ENCODE measurements at places on chromosomes 3 and 15. TPM values are rescaled to one million over a fixed set of nuclear protein-coding genes. Genes with fewer than 3 reads are reported as not detected.

The PYGO1 gene
- 7.6 TPM for total RNA-seq

The KLHL40 gene
- not detected for total RNA-seq

The TRIM71 gene
- total RNA-seq: not detected

The MYL3 gene
- total RNA-seq: not detected

The MNS1 gene
- total RNA-seq: 2.6 TPM

The COL7A1 gene
- total RNA-seq: 1.9 TPM

The TMCO5A gene
- total RNA-seq: not detected

The PROK2 gene
- not detected for total RNA-seq

The SPATA12 gene
- total RNA-seq: 0.14 TPM

The FBXL2 gene
- total RNA-seq: 26.9 TPM

The KATNBL1 gene
- 57.9 TPM for total RNA-seq

The ATP2B2 gene
- not detected for total RNA-seq

The AP3B2 gene
- not detected for total RNA-seq

The GOLGA8S gene
- 0.55 TPM for total RNA-seq

The GOLGA6L1 gene
- not detected for total RNA-seq

The GRK7 gene
- total RNA-seq: not detected

The CYP8B1 gene
- not detected for total RNA-seq

The SKIL gene
- 149 TPM for total RNA-seq

The TM4SF1 gene
- total RNA-seq: 559 TPM

The BNC1 gene
- total RNA-seq: 2.9 TPM

The CLDN16 gene
- not detected for total RNA-seq

The TYRO3 gene
- 18.8 TPM for total RNA-seq

The SEMA6D gene
- total RNA-seq: 22.5 TPM

The C3orf20 gene
- not detected for total RNA-seq

The LRRC2 gene
- 0.39 TPM for total RNA-seq

Data from endothelial cell of umbilical vein (primary cell).